SW480 (cell line): ENCODE measurements at places on chromosomes 4 and X.

DNA sequence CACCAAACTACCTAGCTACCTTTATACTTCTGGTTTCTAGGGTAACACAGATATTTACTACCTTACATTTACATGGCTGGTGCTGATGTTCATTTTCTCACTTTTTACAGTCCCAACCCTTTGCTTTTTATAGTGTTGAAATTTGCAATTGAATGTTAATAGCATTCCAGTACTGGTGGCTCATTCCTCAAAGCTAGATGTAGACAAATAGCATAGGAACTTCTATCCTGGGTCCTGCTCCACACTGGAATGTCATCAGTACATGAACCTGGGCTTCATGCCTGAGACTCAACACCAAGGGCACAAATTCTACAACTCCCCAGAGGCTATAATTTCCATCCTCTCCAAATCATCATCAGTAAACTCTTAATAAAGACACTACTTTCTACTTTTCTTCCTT is 10.3 kb upstream of the TRMT2B start:
- DNase-seq = no peak

DNA sequence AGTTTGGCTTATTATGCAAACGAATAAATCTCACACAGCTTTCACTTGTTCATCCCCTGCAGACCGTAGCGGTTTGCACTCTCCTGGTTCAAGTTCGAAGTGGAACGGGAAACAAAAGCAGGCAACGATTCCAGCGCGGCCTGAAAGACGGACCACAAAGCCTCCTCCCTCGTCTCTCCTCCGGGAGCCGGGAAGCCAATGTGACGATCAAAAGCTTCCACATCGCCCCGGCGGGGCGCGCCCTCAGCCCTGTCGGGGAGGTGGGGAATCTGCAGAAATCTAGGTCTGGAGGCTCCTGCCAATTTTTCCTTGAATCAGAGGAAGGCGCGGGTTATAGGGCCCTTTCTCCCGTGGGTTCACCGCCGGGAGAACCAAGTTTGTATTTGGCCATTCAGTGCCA is 16.9 kb upstream of the ZIC3 start:
- DNase-seq = no peak

DNA sequence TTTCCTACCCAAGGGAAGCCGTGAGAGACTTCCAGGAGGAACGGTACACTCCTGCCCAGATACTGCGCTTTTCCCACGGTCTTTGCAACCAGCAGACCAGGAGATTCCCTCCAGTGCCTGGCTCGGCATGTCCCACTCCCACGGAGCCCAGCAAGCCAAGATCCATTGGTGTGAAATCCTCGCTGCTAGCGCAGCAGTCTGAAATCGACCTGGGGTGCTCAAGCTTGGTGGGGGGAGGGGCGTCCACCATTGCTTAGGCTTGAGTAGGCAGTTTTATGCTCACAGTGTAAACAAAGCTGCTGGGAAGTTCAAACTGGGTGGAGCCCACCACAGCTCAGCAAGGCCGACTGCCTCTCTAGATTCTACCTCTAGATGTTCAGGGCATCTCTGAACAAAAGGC is 284.8 kb upstream of the FGF13 start:
- DNase-seq = no peak

GRCh38 chr4:184343502-184344177 is 126.0 kb upstream of the ENPP6 start:
- peak; percentile 76 for DNase-seq

DNA sequence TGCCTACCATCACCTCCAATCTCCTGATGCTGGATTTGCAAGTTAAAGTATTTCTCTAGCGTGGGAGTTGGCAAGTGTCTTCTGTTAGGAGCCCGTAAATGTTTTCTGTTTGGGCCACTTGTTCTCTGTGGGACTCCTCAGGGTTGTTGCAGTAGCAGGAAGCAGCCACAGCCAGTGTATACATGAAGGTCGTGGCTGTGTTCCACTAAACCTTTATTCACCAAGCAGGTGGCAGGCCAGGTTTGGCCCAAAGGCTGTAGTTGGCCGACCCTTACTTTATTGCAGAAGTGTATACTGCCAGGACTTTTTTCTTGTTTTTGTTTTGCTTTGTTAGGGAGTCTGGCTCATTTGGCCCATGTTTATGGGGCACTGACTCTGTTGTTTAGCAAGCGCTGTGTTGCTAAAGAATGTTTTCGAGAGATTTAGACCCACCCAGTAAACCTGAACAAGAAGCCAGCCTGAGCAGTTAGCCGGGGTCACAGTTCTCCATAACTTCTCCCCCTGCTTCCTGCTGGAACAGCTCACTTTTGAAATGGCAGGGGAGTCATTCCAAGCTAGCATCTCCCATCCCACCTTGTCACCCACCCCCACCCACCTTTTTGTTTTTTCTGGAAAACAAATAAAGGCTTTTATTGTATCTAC is 58.8 kb downstream of the SHROOM2 start:
- DNase-seq = no peak

DNA sequence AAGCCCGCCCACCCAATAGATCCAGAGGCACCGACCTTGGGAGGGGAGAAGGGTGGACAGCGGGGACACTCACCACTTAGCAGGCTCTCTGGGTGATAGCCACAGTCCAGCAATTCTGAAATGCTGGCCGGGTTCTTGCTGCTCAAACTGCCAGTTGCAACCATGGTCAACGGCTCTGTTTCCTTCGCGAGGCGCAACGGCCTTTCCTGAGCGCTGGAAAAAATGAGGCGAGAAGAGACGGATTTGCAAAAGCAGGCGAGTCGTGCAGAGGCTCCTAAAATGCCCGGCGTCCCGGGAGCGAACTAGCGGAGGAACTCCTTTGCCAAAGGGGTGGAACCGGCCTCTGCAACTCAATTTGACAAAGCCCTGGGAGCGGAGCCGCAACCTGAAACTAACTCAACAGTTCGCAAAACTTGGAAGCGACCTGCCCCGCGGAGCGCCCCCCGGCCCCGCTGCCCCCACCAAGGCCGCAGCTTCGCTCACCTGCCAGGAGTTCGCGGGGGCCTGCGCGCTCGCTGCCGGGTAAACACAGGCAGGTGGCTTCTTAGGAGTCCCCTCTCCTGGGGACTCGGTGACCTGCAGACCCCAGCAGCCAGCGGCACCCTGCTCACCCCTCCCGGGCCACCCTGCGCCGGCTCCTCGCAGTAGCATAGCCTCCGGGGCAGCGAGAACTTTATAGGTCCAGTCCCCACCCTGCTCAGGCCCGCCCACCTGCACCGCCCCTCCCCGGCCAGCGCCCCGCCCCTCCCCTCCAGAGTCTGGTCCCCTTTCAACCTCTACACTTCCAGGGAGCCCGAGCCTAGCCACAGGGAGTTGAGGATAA is at the start of gene DDIT4L:
DDIT4L (minus strand) TSS at position 649 of the 823 bp plus-strand sequence; CDS start at position 164, 485 bp downstream.
- no peak for DNase-seq

DNA sequence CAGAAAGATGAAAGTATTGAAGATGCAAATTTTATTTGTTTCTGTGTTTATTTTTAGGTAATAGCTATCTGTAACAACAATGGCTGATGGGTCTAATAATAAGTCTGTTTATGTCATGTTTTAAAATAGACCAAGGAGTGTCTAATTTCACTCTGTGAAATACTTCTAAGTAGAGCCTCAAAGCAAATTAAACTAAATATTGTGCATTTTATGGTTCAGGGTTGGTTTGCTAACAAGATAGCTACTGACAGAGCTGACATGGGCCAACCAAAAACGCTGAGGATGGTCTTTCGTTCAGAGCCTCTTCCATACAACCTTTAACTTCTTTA is 437.6 kb upstream of the CTSO start:
- no peak for DNase-seq

- DNase-seq = no peak
Measured at GRCh38 chr4:52822583-52822971, 39.5 kb upstream of the RASL11B start.

DNA sequence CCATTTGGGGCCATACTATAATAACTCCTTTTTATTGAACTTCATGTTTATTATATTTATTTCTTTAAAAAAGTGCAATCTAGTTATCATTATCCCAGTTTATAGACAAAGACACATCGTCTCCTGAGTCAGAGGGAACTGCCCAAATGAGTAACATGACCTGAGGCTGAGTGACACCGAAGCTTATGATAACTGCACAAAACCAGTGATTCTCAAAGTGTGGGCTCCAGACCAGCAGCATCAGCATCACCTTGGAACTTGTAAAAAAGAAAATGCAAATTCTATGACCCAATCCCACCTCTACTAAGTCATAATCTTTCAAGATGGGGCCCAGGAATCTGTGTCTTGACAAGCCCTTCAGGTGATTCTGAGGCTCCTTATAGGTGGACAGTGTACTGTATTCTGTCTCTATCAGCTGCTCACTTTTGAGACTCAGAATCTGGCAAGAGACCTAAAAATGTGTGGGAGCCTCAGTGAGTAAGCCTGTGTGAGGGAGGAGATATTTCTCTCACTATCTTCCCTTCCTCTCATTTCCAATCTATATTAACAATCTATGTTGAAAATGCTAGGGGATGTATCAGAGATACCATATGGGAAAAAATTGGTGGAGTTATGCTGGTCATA is 147.0 kb downstream of the PACRGL start:
- no peak for DNase-seq

GRCh38 chrX:2474280-2474962 is 26.4 kb downstream of the DHRSX start:
- no peak for DNase-seq

GRCh38 chr4:120236873-120237272 is 170.2 kb upstream of the MAD2L1 start:
- DNase-seq = no peak

DNA sequence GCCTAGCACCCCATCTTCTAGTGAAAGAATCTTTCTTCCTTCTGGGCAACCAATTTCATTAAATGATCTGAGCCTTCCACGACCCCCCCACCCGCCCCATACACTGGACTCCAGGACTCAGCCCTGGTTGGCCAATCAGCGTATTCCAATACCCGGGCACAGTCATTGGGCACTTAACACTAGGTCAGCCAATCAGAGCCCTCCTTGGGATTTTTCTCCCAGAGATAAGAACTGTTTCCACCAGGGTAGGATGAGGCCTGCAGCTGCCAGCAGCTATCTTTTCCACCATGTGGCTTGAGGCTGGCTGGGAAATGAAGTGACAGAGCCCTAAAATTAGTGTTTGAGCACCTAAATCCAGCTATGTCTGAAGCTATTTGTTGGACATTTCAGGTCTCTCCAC is 418.8 kb downstream of the BCOR start:
- DNase-seq = no peak

DNA sequence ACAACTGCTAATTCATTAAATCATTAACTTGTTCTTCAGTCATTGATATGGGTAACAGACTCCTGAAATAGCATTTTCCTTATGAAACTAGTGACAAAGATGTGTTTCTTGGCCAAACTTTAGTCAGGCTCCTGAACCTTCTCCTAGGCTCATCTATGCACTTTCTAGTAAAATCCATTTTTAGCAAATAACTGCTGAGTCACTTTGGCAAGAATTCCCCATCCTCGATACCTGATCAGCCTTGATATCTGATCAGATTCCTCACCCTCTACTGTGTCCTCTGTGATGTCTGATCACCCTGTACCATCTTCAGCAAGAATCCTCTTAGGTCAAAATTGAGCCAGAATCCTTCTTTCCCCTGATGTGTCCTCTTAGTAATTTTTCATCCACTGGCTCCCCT is 161.2 kb upstream of the TAPT1 start:
- no peak for DNase-seq

- no peak for DNase-seq
Measured at GRCh38 chr4:172050911-172051310, 237.7 kb downstream of the GALNTL6 start.

- DNase-seq = peak; percentile 10
Measured at GRCh38 chrX:50202539-50202938, 1.7 kb upstream of the AKAP4 start.

- DNase-seq = no peak
Measured at GRCh38 chr4:109169170-109169569, 133.3 kb downstream of the COL25A1 start.

DNA sequence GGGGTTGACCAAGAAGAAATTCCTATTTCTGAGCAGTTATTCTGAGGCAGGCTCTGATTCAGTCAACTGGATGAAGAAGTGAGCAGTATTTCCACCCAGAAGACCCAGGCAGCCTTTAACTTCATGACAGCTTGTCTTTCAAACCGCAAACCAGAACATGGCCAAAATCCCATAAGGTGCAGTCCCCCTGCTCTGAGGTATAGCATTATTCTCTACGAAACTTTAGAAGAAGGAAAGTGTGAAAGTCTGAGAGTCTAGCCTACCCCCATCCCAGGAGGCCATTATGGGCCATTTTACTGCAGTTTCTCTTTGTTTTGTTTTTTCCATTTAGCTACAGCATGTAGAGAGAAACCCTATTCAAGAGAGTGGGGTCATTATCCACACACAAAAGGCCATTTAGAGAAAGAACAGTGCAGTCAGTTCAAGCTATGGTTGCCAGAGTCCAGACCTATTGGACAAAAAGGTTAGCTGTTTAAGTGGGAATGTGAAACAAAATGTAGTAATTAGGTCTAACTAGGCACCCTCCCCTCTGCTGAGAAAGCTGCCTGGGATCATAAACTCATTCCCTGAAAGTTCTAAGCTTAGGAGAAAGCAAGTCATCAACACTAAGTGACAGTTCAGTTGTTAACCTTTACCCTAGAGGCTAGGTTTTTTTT is 52.1 kb upstream of the RASGEF1B start:
- DNase-seq = no peak

DNA sequence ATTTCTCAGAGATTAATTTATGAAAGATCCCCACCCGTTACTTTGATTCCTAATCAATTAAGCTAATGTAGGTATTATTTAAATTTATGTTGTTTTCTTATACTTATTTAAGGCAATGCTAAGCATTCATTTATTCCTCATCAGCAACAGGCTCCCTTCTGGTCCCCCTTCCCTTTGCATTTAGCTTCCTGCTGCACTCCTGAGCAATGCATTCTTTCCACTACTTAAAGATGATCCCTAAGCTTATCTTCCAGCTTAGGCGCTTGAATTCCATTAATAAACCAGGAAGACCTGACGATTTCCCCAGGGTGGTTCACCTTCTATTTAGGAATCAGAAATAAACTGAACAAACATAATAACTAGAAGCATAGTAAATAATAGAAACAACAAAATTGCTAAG is 1003.1 kb downstream of the FSTL5 start:
- DNase-seq = no peak

GRCh38 chrX:42143866-42144592 is 220.7 kb upstream of the CASK start:
- DNase-seq = no peak

DNA sequence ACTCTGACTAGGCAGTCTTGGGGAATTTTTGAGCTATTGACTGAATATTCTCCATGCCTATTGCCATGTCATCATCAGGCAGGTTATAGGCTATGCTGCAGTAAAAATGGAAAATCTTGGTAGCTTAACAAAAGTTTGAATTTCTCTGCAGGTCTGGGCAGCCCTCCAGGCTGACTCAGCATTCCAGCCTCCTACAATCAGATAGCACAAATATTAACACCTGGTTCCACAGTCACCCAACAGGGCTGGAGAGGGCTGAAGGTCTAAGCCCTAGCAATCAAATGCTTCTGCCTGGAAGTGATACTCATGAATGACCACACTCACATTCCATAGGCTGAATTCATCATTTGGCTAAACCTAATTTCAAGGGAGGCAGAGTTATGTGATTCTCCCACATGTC is 9.6 kb upstream of the PPP3CA start:
- DNase-seq = peak; percentile 81

GRCh38 chrX:103170216-103170615 is 44.7 kb upstream of the BEX4 start:
- DNase-seq = no peak

GRCh38 chrX:80766916-80767315 is 42.8 kb downstream of the BRWD3 start:
- no peak for DNase-seq

GRCh38 chr4:128558896-128559679 is 250.4 kb upstream of the JADE1 start:
- DNase-seq = no peak
